Left forelimb (tissue), 1 donor: ENCODE measurements at places on chromosomes 7 and 10.

DNA sequence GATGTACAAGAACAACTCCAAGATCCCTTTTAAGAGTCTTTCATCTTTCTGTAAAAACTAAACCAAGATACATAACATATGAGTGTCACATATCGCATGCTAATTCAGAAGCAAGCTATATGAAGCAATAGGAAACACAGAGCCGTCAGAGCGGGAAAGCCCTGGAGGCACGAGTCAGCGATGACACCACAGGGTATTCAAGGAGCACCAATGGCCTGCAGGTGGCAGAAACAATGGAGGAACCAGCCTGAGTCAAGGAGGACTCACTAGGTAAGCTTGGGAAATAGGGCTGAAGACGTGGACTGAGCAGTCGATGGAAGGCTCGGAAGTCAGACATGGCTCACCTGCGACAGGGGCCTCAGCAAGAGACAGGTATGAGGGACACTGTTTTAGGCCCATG lies 214.4 kb downstream of the FAM107B start:
- DNase-seq = no peak

GRCh38 chr7:82699773-82700186 lies 256.2 kb upstream of the CACNA2D1 start:
- DNase-seq = no peak

- no peak for DNase-seq
These were observed 533.1 kb downstream of the KCNMA1 start for GRCh38 chr10:77104459-77104980.

DNA sequence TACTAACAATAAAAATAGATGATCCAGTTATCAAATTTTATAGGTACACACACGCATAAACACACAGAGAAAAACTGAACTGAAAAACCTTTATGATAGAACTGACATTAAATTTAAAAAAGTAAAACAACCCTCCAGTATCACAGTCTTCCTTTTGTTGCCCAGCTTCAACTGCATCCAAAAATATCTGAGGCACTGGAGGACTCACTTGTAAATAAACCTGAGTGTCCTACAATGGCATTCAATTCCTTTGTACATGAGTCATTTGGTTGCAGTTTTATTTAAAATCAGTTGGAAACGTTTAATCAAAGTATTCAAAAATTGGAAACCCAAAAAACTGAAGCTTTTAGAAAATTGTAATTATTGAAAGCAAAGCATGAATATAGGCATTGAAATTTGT lies 265.2 kb upstream of the CSTF2T start:
- no peak for DNase-seq

- peak; percentile 69 for DNase-seq
These were observed 618 bp upstream of the RELN start for GRCh38 chr7:103989785-103990767.

DNA sequence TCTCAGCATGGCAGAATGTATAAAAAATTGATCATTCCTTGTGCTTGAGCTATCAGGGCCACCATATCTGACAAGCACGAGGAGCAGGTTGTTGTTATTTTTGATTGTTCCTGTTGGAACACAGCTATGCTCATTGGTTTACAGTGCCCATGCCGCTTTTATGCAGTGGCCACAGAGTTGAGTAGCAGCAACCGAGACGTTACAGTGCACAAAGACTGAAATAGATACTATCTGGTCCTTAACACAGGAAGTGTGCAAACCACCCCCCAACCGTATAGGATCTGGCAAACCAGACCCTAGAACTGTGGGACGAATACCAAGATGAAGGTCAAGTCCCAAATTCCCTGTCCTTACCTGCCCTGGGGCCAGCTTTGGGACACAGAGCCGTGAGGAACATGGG lies 216.6 kb downstream of the KLF6 start:
- DNase-seq = no peak

DNA sequence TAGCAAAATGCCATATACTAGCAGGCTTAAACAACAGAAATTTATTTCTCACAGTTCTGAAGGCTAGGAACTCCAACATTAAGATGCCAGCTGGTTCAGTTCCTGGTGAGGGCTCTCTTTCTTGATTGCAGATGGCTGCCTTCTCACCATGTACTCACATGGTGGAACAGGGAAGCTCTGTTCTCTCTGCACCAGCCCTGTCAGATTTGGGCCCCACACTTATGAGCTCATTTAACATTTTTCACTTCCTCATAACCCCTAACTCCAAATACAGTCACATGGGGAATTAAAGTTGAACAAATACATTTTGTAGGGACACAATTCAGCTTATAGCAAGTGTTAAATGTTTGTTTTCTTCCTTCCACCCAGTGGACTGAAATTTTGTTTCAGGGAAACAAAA lies 218.6 kb upstream of the TAC1 start:
- DNase-seq = no peak

DNA sequence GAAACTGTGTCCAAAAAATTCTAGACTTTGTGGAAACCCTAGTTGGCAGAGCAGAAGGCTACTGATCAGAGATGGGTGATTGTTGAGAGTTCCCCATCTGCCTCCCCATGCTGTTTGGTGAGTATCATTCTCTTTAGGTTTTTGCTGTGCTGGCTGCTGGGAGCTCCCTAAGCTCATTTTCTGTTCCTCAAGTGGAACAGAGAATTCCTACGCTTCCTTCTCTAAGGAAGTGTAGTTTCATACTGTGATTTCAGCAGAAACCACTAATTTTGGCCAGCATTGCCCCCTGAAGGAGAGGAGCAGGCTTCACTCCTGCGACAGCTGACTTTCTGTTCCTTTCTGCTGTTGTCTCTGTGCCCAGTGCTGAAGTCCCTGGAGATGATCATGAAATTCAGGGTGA lies 355.3 kb upstream of the NPVF start:
- DNase-seq = no peak

GRCh38 chr10:16652154-16652553 lies 130.5 kb upstream of the C1QL3 start:
- no peak for DNase-seq

- DNase-seq = no peak
These were observed 247.4 kb downstream of the PTEN start for GRCh38 chr10:88110822-88111221.

- no peak for DNase-seq
These were observed 1197.7 kb upstream of the LRRN3 start for GRCh38 chr7:109893231-109893630.

- DNase-seq = no peak
These were observed 13.3 kb downstream of the MYO1G start for GRCh38 chr7:44965441-44965903.

DNA sequence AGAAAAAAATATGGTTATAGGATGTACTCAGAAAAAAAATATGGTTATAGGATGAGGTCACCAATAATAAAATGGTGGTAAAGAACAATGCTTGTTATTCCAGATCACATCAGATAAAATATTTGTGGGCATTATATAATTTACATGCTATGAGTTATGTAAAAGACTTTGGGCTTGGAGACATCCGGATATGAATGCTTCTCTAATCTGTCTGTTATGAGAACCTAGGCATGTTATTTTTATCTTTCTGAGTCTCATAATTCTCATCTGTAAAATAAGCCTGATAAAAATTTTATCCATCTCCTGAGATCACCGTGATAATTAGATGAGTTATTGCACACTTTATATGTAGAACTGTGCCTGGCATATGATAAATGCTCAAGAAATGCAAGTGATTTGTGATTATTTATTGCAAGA lies 37.8 kb downstream of the DKK1 start:
- no peak for DNase-seq

GRCh38 chr7:73612598-73613269 lies 11.6 kb downstream of the MLXIPL start:
- DNase-seq = no peak

- no peak for DNase-seq
These were observed 80.2 kb downstream of the RNF133 start for GRCh38 chr7:122618585-122619189.

GRCh38 chr10:67912331-67912946 lies 28.0 kb downstream of the SIRT1 start:
- no peak for DNase-seq

DNA sequence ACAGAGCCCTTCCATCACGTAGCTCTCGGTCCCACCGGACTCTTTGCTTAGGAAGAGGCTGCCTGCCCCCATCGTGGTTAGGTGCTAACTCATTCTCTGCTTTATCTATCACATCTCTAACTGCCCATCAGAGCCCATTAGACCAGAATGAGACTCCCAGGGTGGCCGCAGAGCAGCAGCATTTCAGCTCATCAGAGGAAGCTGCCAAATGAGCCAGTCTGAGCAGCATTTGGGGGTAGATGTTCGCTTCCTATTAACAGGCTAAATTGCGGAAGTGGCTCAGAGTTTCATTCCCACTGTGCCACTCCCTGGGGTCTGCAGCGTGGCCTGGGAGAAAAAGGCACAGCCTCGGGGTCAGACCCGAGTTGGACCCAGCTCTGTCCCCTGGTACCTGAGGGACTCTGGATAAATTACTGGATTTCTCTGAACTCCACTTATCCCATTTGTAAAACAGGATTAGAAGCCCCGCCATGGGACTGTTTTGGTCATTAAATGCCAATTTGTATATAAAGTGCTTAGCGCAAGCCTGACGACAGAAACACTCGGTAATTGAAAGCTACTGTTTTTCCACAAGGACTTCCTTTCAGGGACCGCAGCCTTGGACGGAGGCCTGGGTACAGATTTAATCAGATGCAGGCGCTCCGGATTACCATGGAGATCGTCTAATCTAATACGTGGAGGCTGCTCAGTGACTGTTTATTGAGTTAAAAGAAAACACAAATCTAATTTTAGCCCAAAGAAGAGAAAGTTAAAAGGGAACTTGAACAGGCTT lies 73.8 kb upstream of the PRLHR start:
- no peak for DNase-seq

GRCh38 chr10:103333934-103334520 lies 16.9 kb downstream of the PCGF6 start:
- DNase-seq = no peak

DNA sequence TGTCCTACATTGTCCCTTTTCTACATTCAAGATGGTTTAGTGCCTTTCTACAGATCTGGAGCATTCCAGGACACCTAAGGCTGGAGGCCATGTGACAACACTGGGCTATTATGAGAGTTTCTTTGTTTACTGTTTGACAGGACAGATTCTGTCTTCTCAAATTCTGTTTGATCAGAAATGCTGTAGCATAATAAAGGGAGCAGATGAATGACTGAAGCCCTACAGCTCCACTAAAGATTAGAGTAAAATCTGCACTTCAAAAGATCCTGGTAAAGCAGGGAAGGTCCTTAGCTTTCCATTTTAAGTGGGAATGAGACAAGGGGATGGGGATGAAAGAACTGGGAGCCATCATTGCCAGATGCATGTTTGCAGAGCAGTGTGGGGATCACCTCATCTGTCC lies 38.4 kb downstream of the TMEM229A start:
- DNase-seq = no peak

DNA sequence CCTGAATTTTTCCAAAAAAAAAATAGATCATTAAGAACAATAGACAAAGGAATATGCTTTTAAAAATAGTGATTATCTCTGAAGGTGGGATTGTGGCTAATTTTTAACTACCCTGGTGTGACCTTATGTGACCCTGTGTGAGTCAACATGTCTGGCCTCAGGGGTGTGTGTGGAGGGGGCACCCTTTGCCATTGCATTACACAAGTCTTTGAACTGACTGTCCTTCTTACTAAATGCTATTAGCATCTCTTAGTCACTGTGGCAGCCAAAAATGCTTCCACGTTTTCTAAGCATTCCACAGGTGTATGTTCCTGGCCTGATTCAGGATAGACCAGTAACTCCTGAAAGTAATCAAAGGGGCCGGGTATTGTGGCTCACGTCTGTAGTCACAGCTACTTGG lies 175.4 kb downstream of the MGMT start:
- DNase-seq = no peak

DNA sequence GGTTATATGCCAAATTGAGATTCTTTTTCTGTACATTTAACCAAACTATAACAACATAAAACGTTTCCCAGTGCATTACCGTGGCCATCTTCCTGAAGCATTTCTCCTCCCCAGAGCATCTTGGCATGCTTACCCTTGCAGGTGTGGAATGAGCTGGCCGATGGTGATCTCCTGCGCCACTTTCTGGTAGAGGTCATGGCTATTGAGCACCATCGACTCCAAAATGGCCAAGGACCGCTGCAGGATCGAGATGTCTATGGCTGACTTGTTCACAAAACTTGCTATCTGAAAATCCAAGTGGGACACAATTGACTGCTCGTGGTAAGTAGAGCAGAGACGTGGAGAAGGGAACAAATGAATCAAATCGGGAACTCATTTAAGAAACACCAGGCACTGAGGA lies 223.9 kb downstream of the ELMO1 start:
- DNase-seq = no peak

GRCh38 chr10:73247509-73248258 lies 629 bp upstream of the DNAJC9 start:
- no peak for DNase-seq

DNA sequence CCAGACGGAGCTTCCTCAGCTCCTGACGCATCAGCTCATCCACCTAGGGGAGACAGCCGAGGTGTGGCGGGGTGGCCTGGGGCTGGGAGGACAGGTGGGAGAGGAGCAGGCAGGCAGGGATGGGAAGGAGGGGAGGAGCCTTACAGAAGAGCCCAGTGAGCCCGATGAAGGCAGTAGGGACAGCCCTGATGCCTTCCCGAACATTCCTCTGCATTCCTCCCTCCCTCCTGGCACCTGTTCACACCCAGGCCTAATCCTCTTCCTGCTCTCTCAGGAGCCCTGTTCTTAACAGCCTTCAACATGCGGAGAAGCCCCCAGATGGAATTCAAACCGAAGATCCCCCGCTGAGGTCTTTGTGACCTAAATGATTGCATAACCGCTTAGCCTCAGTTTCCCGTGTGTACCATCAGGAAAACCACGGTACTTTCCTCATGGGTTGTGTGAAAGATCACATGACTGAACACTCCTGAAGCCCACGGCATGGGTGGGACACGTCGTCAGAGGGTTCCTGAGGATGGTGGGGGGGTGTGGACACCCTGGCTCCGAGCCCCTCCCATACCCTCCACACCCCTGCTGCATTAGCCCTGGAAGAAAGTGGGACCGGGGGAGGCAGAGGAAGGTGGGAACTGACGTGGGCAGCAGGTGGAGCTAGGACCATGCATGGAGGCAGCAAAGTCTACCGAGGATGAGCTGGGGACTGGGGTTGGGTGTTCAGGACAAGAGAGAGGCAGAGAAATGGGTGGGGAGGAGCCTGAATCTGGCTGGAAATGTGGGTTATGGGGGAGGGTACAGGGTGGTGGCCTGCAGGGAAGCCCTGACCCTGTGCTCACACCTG lies 8.8 kb upstream of the ASB10 start:
- DNase-seq = no peak

- DNase-seq = no peak
These were observed 22.6 kb downstream of the AKR1C4 start for GRCh38 chr10:5219262-5219661.

GRCh38 chr7:73739387-73739767 lies 775 bp upstream of the ABHD11 start:
- no peak for DNase-seq

- DNase-seq = no peak
These were observed 22.2 kb upstream of the EXOC4 start for GRCh38 chr7:133230591-133231194.

DNA sequence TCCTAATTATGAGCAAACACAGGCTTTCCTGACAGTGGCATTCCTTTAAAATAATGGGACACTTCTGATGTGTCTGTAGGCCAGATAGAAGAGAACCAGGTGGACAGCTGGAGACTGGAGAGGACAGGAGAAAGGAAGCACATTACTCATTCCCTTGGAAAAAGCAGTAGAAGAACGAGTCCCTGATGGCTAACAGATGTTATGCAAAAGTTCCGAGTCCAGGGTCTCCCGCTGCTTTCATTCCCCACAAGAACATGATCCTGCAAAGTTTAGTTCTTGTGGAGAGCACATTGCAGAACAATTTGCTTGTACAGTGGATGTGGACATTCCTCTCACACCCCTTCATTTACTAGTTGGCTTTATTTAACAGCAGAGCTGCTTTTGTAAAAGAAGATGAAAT lies 137.6 kb downstream of the GPAM start:
- DNase-seq = no peak
